ENCODE measurements at places on chromosomes 2 and 18.

DNA sequence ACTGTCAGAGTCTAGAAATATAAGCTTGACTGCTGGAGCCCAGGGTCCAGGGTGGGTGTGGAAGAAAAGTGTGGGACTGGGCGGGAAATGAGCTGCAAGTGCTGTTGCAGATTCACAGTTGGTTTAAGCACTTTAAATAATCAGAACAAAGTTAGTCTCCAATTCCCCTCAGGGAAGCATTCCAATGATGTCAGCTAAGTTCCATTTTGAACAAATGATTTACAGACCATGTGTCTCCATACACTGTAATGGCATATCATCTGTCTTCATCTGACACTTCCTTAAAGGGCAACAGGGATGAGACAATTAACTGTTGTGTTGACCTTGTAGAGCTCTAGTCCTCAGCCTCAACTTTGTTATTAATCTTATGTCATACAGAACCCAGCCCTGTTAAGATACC, 31.5 kb upstream of the REG3A start:
- DNase-seq = no peak

DNA sequence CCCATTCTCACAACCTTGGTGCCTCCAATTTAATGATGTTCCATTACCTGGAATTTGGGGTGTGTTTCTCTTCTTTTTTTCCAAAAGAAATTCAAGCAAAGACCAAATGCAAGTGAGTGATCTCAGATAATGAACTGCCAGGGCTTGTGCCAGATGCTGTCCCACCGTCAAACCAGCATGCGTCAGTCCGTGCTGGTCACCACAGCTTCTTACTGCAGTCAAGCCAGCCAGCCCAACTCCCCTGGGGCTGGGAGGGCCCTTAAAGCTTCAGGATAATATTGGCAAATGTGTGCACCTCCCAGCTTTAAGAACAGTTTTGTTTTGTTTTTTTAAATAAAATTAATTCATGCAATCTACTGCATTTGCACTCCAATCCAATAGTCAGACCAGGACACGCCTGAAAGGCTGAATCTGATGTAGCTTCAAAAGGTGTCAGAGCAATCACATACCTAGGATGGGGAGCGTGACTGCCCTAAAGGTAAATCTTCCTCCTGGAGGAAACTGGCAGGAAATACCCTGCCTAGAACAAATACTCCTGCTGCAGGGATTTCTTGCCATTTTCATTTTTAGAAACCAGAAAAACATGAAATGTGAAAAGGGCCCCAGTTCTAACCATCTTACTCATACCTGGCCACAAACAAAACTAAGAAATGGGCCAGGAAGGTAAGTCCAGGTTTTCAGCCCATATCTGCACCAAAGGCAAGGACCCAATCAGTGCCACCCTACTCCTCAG, 26.8 kb upstream of the SP3 start:
- no peak for DNase-seq

DNA sequence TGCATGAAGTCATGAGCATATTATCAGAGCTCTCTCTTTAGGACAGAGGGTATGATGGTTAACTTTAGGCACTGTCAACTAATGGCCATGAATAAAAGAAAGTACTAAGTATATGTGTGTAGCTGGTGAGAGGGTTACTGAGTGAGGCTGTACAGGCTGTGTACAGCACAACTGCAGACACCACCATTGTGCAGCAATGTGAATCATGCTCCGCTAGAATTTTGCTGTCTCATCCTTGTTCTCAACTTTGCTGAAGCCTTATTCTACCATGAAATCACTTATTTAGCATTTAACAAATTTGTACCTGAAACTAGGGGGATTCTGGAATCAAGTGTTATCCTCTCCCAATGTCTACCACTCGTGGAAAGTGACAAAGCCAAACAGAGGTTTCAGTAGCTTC, 414.9 kb downstream of the PLCL1 start:
- DNase-seq = no peak

- no peak for DNase-seq
Measured at GRCh38 chr2:218368621-218369153, 12.0 kb downstream of the CATIP start.

GRCh38 chr2:213016166-213016983, 135.0 kb downstream of the IKZF2 start:
- DNase-seq = no peak

- no peak for DNase-seq
Measured at GRCh38 chr18:6088432-6088831, 193.1 kb upstream of the TMEM200C start.

DNA sequence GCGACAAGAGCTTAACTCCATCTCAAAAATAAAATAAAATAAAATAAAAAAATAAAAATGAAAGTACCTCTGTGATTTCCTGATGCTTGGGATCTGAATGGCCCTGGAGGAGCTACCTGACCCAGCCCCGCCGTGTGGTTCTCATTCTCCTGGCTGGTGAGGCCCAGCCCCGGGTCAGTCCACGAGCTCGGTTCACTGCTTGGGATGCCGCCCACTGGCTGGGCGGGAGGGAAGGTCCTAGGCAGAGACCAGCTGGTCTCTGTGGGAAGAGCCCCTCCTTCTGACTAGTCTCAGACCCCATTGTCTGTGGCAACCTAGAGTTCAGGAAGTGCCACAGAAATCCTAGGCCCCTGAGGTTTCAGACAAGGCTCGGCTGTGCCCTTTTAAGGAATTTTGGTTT, 55.1 kb upstream of the DLGAP1 start:
- no peak for DNase-seq

DNA sequence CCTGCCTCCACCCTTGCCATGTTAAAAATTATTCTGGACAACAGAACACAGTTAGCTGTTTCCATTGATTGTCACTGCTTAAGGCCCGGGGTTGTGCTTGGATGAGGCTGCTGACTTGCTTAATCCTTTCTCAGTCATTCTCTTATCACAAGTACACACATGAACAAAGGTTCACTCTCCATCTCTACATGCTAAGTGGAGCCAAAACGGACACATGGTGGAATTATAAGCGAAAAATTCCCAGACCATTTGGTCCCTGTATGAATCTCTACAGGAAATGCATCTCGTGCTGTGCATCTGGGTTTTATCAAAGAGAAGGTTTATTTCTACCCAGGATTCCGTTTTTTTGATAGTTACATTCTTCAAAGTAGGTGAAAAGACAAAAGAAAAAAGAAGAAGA, 177.5 kb upstream of the ETAA1 start:
- DNase-seq = no peak

DNA sequence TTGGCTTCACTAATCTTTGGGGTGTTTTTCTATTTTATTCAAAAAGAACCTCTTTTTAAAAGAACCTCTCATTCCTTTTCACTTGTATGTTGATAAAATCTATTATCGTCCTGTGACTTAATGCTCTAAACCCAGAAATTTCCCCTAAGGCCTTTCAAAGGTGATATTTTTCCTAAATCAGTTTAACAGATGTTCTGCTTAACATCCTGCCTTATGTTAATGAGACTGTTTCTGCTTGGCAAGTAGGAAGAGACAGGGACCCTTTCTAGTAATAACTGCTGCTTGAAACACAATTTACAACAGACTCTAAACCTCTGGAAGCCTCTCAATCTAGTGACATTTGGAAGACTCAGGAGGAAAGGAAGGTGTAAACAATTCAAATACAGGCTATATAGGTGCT, 128.8 kb downstream of the KCNJ3 start:
- no peak for DNase-seq

DNA sequence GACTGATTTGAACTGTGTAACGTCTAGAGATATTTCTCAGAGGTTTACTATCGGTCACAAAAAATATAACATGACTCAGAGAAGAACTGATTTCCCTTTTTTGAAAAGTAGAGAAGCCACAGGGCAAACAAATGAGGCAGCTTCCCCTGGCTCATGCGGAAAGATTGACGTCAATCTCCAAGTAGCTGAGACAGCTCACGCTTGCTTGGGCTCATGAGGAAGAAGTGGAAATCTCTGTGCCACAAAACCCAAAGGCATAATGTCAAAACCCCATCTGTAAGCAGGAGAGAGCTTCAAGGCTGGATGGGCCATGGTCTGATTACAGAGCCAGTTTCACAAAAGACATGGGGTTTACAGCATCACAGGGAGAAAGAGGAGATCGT, 188.1 kb downstream of the ARL4C start:
- DNase-seq = no peak

DNA sequence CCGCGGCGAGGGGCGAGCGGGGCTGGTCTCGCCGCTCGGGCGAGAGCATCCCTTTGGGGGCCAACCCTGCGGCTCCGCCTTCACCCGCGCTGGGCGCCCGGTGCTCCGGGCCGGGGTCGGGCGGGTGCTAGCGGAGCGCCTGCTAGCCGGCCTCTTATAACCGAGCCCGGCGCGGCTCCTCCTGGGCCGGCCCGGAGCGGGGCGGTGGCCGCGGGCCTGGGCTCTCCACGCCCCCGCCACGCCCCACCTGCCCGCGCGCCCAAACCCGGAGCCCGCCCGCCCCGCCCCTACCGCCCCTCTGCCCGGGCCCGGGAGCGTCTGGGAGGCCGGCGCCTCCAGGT, at the start of gene FOXI3:
TSS of gene FOXI3 (minus strand) at position 129 of the 341 bp plus-strand sequence. CDS start 158 bp downstream, outside the sequence.
- peak; percentile 22 for DNase-seq

DNA sequence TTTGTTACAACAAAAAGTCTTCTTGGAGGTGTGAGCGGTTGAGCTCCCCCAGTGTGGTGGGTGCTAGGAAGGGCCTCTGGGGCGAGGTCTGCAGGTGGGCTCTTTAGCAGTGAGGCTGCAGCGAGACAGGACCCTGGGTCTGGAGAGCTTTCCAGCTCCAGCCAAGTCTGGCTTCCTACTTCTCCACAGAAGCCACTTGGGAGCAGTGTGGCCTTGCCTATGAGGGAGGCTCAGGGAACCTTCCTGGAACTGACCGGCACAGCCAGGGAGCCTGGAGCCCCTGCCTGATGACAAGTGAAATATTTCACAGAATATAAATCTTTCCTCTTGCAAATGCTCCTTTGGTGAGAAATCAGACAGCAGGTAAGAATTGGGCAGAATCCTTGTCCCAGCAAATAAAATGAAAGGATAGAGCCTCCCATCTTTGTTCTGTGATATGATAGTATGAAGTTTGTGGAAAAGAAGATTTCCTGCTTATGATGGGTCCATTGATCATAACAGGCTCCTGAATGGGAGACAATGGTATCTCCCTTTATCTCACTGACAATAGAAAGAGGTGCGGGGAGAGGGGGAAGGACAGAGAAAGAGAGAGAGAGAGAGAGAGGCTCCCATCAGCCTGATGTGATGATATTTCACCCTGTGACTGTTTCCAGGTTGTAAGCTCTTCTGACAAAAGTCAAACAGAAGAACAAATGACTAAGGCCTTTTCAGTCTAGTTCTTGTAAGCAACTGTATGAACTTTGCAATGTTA, 289.8 kb upstream of the SPRED2 start:
- peak; percentile 63 for DNase-seq

DNA sequence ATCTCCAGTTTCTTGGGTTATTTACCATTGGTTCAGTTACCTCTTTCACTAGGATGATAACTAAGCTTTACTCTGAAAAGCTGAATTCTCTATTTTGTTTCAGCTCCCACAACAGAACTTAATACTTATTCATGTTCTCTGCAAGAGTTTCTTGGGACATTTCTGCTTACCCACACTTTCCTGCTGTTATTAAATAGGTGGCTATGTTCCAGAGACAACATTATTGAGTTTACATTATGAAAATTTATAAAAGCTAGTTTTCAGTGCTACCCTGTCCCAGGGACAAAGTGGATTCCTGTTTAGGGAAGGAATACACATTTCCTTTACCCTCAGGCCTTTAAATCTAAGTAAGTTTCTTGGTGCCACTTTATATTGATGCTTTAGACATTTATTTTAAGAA, 7.0 kb upstream of the GPD2 start:
- DNase-seq = no peak

- no peak for DNase-seq
Measured at GRCh38 chr2:49959961-49960553, 805.7 kb upstream of the FSHR start.

- no peak for DNase-seq
Measured at GRCh38 chr2:64957109-64957903, 31.9 kb upstream of the SLC1A4 start.

GRCh38 chr2:217382794-217383193, 522.9 kb upstream of the TNP1 start:
- DNase-seq = no peak

DNA sequence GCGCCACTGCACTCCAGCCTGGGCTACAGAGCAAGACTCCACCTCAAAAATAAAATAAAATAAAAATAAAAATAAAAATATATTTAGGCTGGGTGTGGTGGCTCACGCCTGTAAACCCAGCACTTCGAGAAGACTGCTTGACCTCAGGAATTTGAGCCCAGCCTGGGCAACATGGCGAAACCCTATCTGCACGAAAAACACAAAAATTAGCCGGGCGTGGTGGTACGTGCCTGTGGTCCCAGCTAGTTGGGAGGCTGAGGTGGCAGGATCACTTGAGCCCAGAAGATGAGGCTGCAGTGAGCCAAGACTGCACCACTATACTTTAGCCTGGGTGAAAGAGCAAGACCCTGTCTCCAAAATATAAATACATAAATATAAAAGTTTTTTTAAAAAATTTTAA, 6.4 kb downstream of the RTN4 start:
- no peak for DNase-seq

DNA sequence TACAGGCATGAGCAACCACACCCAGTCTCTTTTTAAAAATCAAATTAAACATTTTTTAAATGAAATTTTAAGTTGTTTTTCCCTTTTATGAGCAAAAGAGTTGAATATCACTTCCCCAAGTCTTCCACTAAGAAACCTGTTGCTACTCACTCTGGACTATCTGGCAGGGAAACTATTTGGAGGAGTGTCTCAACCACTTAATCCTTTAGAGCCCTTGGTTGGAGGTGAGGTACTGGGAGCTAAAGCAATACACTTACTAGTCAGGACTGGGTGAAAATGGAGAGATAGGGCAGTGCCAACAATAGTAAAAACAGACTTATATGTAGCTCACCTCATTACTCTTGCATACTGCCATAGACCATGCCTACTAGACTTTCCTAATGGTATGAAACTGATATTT, 135.5 kb downstream of the RND3 start:
- DNase-seq = no peak

DNA sequence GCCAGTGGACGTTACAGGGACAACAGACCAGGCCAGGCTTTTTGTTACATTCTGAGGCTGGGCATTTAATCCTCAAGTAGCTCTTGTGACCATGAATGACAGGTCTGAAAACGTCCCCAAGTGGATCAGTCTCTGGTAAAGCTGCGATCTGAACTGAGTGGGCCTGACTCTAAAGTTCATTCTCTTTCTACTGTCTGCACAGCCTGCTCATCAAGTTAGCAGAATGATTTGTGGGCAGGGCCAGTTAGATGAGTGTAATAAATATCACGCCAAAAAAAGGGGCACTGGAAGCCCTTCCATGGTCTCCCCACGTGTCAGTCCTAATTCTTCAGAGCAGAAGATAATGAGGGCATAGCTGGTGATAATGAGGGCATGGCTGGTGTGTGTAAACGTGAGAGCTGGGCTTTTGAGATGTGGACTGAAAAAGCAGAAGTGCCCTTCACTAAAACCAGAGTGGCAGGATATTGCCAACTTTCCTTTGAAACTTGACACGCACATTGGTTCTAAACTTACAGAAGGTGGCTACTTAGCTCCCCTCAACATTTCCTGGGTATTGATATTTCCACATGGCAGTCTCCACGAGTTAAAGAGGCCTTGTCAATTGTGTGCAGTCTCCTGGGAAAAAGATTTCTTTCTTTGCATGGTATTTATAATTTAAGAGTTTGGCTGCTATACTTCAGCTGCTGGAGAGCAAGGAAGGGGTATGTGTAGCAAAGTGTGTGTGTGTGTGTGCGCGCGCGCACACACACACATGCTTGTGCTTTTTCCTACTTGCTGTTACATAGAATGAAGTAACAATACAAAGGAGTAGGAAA, 72.7 kb upstream of the LYPD6B start:
- DNase-seq = no peak

GRCh38 chr18:75057169-75057960, 151.6 kb downstream of the PTGR3 start:
- DNase-seq = no peak

- DNase-seq = no peak
Measured at GRCh38 chr18:79511671-79512301, 116.1 kb downstream of the NFATC1 start.

- DNase-seq = peak; percentile 9
Measured at GRCh38 chr2:220533485-220533884, 906.1 kb downstream of the SLC4A3 start.
